Activated T-cell treated with anti-CD3 and anti-CD28 coated beads, Interleukin-2, amount 50 U/mL, for 1 hour (primary cell): ENCODE measurements at places on chromosomes 4 and X.

GRCh38 chrX:9555354-9555753, 90.5 kb downstream of the TBL1X start:
- no peak for DNase-seq

- DNase-seq, result no peak
Observed at GRCh38 chr4:122073615-122074014, 78.5 kb upstream of the BLTP1 start.

GRCh38 chrX:41720125-41720779, 3.7 kb upstream of the GPR82 start:
- DNase-seq, result peak; percentile 28

DNA sequence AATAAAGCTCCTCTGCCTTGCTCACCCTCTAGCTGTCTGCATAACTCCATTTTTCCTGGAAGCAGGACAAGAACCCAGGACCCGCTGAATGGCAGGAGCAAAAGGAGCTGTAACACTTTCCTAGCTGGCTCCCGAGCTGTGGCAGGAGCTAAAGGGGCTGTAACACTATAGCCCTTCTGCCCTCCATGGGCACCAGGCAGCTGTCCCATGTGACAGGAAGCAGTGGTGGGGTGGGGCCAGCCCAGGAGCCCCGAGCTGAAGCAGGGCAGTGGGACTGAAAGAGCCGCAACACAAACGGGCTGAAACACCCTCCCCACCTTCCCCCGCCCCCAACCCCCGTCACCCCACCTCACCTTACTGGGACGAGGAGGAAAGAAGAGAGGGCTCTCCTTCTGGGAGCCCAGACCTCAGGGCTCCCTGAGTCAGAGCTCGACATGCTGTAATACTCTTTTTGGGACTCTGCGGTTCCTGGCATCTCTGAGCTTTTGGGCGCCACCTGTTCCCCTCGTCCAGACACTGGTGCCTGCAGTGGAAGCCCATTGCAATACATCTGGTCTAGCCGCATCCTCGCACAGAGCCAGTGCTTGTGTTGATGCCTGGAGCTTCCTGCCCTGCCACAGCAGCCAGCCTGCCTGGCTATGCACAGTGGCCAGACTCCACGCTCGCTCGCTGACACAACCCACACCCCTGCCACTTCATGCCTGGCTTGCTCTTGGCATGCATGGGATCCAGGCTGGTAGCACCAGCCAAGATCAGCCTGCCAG, 39.4 kb downstream of the PPM1K start:
- DNase-seq, result peak; percentile 26

DNA sequence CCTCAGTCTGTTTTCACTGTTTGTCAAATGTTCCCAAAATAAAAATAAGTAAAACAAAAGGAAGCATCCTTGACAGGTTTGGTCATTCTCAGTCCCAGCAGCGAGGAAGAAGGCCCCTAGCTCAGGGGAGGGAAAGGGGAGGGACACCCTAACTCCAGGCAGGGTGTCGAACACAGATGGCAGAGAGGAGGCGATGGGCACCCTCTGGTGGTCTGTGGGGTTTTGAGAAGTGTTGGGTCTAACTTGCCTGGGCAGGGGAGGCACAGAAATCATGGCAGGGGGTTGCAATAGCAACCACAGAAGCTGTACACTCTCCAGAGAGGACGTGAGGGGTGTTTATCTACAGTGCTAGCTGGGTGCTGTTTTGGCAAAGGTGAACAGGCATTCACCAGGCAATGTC, 229.8 kb upstream of the SFRP2 start:
- DNase-seq, result peak; percentile 26

- DNase-seq, result no peak
Observed at GRCh38 chr4:25872851-25873631, 10.3 kb upstream of the SEL1L3 start.

GRCh38 chrX:66200855-66201795, 37.1 kb downstream of the HEPH start:
- DNase-seq, result no peak

GRCh38 chr4:59571805-59572430, 1628.2 kb upstream of the ADGRL3 start:
- DNase-seq, result no peak

DNA sequence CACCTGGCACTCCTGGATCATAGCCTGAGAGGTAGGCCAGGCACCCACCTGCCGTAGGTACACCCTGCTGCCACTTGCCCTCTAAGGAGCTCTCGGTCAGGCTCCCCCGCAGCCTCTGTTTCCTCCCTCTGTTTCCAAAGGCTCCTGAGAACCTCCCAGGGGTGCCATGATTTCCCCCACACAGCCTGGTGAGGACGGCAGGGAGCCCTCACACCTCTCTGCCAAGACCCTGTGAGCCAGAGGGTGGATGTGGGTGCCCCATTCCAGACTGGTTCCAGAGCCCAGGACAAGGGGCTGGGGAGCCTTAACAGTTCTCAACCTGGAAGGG, 1.6 kb upstream of the ABLIM2 start:
- no peak for DNase-seq

- no peak for DNase-seq
Observed at GRCh38 chrX:39721566-39722279, 376.0 kb downstream of the BCOR start.

- no peak for DNase-seq
Observed at GRCh38 chr4:34365946-34366345, 1878.4 kb downstream of the ARAP2 start.

GRCh38 chr4:87005369-87005689, 70.5 kb downstream of the AFF1 start:
- DNase-seq, result no peak

DNA sequence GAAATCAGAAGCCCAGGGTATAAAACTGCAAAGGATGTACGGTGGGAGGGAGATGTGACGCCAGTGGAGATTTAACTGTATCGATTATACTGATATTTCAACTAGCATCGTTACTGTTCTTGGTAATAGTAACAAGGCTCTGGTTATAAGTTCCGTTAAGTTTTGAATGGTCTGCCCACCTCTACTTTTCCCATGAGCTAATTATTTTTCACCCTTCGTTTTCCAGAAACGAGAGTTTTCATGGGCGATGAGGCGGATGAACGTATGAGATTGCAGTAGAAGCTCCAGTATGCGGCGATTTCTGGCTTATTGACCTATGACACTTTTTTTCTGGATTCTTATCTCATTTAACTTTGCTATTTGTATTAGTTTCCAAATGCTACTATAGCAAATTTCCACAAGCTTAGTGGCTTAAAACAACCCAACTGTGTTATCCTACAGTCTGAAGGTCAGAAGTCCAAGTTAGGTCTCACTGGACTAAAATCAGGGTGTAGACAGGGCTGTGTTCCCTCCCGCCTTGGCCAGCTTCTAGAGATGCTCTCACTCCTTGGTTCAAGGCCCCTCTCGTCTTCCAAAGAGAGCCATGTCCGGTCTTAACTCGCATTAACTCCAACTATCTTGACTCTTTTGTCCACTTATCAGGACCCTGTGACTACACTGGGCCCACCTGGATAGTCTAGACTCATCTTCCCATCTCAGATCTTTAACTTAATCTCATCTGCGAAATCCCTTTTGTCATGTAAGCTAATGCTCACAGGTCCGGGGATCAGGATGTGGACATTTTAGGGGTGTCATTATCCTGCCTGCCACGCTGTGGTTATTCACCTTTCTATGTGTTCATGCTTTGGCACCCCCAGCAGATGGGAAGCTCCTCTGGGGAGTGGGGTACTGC, 122.5 kb downstream of the IRF2 start:
- DNase-seq, result no peak

DNA sequence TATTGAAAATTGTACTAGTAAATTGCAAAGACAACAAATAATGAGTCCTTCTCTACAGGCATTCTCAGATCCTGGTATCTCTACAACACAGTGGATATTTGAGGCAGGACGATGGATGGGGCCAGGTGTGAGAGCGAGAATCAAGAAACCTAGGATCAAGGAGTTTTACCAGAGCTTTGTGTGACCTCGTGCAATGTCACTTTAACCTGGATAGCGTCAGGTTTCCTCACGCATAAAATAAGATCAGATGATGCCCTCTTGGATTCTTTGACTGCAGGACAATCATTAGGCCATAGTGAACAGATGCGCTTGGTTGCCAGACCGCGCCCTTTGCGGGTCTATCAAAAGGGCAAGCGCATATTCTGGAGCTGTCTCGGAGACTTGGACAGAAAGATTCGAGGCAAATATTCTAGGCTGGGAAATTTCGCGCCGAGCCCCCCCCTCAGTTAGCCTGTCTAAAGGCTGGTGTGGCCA, 66.6 kb downstream of the FBXO8 start:
- DNase-seq, result no peak

DNA sequence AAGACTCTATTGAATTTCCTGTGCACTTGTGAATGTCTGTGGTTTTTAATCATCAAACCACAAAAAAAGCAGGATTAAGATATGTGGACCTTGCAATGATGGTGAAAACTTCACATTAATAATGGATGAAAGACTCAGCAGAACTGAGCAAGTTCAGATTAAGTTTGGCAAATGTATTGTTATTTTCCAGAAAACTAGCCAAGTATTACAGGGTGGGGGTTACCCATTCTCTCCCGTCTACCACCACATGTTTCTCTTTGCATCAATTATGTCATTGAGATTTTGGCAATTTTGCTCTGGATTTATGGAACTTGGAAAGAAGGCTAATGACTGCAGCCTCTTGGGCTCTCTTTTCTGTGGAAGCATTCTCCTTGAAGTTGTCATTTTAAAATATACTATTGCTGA, 577.1 kb downstream of the ANKRD50 start:
- no peak for DNase-seq

DNA sequence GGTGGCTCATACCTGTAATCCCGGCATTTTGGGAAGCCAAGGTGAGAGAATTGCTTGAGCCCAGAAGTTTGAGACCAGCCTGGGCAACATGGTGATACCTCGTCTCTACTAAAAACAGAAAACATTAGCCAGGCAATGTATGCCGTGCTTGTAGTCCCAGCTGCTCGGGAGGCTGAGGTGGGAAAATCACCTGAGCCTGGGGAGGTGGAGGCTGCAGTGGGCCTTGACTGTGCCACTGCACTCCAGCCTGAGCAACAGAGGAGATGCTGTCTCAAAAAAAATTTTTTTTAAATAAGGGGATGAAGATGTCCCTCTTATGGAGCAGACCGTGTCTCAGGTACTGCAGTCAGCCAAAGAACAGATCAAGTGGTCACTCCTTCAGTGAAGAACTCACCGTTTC, 13.5 kb downstream of the CTAG1B start:
- DNase-seq, result no peak

GRCh38 chr4:14247767-14248166, 620.2 kb upstream of the BOD1L1 start:
- no peak for DNase-seq

DNA sequence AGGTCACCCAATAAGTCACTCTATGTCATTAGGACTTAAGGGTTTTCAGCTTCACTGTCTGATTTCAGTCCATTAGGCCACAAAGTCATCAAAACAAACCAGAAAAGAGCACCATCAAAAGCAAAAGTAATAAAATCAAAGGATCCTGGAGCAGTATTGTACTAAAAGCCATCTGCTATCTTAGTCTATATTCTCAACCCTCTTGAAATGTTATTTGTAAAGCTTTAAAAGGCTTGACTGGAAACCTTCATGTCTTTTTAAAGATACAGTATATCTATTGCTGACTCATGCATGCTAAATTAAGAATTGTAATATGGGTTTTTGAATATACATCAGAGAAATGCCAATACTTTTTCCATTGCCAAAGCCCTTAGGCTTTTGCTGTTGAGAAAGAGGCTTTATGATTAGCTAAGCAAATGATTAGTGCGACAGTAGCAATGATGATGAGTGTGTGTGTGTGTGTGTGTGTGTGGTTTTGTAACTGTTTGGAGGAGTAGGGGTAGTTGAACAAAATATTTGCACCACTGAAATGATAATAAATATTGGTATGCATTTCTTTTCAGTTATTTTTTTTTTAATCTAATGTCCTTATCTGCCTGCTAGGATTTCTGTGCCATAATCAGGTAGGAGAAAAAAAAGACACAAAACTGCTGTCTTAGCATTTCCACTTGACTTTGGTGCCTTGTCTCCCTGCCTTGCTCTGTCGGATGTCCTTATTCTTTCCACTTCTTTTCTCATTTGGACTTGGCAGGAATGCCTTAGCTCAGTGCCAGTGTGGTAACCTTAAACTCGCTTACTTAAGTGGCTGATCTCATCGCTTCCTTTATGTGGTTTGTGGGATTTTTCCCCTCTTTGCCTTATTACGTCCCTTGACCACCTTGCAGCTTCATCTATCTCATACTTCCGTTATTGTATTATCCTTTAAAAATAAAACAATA, 119.7 kb downstream of the PCDH7 start:
- DNase-seq, result no peak

GRCh38 chr4:44671636-44672035, 6.6 kb upstream of the GUF1 start:
- no peak for DNase-seq

DNA sequence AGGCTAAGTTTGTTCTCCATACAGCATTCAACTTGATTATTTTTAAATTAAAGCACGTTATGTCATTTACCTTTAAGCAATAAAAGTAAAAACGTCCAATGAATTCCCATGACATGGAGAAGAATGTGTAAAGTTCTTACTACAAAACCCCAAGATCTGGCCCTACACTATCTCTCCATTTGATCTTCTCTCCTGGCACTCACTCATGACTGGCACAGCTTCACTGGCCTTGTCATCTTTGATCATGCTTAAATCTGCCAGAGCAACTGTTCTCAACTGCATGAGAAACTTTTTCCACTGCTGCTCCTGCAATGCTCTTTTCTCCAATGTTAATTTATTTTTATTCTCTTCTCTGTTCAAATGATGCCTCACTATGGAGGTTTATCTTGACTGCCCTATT, 1109.0 kb upstream of the IGFBP7 start:
- DNase-seq, result no peak

DNA sequence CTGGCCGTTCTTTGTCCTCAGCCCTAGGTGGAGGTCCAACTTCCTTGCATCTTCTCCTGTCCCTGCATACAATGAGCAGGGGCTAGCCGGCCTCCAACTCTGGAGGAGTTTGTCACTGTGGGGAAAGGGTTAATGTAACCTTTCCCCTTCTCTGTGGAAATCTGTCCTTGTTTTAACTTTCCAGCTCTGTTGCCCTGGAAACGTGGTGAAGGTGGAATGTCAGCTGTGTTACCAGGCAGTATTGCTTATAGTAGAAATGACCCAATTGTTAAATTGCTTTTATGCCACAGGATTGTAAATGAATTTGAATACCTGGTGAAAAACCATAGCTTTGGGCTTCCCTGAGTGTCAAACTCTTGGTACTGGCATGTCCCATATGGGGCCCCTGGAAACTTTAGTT, 131.6 kb upstream of the SCML1 start:
- DNase-seq, result no peak

DNA sequence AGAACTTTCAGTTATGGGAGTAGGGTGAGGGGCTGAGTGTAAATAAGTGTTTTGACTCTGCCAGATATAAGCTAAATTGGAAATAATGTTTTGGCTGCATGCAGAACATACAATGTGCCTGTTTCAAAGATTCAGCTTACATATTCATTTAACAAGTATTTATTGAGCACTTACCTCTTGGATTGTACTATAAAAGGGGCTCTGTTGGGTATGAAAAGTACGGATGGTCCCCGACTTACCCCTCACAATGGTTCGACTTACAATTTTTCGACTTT, 799 bp upstream of the AIFM1 start:
- DNase-seq, result no peak

- peak; percentile 26 for DNase-seq
Observed at GRCh38 chr4:185396724-185397385, at the start of gene ANKRD37. Gene ANKRD37 (plus strand): TSS chr4:185396841. CDS start chr4:185396924, 83 bp downstream.

- no peak for DNase-seq
Observed at GRCh38 chr4:147480891-147481576, at the start of gene EDNRA. Gene EDNRA (plus strand): TSS chr4:147481097. CDS start chr4:147485682, 4,585 bp downstream.
